ENCODE measurements at places on chromosomes 3 and 15.

- no peak for DNase-seq
These were observed 46.2 kb downstream of the SLC25A26 start for GRCh38 chr3:66267031-66267430.

GRCh38 chr3:75396316-75396802, 267.8 kb upstream of the FRG2C start:
- DNase-seq, result no peak

- DNase-seq, result no peak
These were observed 3.7 kb downstream of the SETMAR start for GRCh38 chr3:4306860-4307259.

DNA sequence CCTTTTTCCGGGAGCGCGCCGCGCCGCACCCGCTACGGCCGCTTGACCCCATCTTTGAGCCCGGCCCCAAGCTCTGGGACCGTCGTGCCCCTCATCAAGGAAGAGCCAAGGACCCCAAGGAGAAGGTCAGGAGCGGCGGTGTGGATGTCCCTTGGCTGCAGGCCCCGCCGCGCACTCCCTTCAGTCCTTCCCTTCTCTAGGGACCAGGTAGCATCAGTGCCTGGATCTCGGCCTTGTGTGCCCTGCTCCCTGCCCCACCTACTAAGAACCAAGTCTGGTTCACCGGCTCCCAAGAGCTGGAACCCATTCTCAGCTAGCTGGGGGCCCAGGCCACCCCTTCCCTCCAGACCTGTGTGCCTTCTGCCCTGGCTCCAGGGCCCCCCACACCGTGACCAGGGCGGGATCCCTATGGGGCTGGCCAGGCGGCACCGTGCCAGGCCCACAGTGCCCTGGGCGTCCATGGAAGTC, 69.3 kb upstream of the CGNL1 start:
- no peak for DNase-seq

DNA sequence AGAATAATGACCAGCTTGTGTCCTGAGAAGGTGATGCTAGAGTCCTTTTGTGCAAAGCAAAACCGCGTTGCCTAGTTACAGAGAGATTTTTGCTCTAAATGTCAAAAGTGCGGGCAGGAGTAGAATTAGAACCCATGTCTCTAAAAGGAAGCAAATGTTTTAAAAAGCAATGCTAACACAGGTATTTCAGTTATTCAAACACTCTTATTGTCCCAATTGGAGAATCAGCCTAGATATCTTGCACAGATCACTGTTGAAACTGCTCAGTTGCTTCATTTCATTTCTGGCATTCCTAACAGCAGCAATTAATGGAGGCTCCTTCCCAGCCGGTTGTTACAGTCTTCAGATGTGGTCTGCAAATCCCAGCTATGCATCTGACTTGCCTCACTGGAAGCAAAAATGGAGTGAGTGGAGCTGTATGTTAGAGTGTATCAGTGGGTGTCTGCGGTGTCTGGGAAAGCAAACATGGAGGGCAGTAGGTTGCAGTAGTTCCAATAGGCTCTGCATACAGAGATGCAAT, 55.6 kb upstream of the SEMA6D start:
- DNase-seq, result no peak

DNA sequence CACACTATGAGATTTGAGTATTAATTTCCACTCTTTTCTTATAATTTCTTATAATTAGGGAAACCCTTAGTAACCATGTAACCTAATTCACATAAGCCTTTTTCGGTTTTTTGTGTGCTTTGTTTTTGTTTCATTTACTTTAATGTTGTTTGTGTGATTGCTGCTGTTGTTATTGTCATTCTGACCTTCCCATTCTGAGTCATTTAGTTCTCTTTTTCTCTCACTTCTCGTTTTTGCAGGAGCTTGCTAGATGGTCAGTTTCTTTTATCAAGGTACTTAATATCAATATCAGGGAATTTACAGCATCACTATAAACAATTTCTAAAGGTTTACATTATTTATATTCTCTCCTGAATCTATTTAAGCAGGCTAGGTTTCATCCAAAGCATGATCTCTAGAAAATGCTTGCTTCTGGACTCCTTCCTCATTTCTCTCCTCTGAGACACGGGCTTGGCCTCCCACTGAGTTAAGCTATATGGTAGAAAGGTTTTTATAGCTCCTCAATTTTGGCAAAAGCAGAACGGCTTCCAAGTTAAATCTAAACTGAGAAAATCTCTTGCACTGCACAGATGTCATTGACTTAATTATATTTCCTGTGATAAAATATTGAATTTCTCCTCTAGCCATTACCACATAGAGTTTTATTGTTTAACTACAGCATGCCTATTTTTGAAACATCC, 534.2 kb downstream of the NSUN3 start:
- DNase-seq, result no peak

DNA sequence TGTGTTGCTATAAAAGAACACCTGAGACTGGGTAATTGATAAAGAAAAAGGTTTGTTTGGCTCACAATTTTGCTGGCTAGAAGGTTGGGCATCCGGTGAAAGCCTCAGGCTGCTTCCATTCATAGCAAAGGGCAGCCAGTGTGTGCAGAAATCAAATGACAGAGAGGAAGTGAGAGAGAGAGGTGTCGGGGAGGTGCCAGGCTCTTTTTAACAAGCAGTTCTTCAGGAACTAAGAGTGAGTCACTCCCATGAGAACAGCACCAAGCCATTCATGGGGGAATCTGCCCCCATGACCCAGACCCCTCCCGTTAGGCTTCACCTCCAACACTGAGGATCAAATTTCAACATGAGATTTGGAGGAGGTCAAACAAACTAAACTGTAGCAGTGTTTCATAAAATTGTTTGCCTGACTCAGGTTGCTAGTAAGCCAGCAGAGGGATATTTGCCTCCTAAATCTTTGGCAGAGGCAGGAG, 4.5 kb upstream of the PARP15 start:
- DNase-seq, result no peak

DNA sequence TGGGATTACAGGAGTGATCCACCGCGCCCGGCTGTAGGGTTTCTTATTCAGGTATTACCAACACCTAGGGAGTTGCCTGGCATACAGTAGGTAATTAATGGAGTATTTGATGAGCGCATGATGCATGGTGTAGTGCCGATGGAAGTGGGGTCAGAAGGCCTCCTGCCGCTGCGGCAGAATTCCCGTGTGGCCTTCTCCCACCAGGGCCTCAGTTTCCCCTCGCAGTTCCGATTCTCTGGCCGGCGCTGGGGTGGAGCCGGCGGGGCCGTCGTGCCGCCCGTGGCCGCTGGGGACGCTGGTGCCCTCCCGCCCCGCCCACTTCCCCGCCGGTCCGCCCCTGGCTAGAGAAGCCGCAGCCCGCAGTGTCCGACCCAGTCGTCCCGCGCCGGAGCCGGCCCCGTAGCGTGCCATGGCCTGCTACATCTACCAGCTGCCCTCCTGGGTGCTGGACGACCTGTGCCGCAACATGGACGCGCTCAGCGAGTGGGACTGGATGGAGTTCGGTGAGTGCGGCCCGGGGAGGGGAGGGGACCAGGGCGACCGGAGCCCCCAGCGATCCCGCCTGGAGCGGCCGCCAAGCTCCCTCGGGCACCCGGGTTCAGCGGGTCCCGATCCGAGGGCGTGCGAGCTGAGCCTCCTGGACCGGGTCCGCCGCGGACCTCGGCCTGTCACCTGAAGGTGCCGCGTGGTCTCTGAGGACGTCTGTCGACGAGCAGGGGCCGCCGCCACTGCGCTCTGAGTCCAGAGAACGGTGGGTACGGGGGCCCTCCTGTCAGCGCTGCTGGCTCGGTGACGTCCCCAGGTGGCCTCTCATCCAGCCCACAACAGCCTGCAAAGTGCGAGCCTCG, at the start of gene IRAK2:
IRAK2 (plus strand) TSS at position 374 of the 848 bp plus-strand sequence; CDS start at position 410, 36 bp downstream.
- peak; percentile 55 for DNase-seq

DNA sequence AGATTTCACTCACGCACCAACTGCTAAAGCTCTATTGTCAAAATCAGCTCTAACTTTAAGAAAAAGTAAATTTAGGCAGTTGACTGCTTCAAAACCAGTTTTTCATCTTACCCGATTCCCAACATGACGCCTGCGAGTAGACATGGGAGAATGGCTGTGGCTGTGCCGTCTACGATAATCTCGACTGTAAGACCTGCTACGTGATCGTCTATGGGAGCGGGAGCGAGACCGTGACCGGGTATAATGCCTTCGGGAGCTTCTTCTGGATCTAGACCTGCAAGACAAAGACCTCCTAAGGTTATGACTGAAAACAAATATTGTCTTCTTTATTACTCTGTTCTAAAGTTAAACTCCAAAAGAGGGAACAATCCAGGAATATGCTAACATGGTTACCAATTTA, 12.5 kb downstream of the TRA2B start:
- peak; percentile 43 for DNase-seq

DNA sequence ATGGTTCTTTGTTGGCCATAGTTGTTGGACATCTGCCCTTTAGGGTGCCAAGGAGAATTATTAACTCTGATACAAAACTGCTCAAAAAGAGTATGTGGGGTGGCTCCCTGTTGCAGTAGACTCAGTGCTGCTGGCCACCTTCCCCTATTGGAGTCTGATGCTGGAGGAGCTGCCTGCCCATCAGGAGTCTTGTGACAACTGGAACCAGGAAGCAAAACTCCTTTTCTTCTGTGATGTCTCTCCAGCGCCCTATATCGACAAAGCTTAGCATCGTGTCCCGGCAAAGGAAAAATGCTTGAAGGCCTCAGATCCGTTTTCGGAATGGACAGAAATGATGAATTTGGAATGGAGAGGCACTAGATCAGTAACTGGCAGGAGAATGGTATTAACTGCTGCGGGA, 23.5 kb downstream of the PAK2 start:
- no peak for DNase-seq

- DNase-seq, result no peak
These were observed 54.9 kb upstream of the SLC7A14 start for GRCh38 chr3:170640737-170641171.

GRCh38 chr15:24898715-24899272, 56.0 kb upstream of the SNRPN start:
- no peak for DNase-seq

DNA sequence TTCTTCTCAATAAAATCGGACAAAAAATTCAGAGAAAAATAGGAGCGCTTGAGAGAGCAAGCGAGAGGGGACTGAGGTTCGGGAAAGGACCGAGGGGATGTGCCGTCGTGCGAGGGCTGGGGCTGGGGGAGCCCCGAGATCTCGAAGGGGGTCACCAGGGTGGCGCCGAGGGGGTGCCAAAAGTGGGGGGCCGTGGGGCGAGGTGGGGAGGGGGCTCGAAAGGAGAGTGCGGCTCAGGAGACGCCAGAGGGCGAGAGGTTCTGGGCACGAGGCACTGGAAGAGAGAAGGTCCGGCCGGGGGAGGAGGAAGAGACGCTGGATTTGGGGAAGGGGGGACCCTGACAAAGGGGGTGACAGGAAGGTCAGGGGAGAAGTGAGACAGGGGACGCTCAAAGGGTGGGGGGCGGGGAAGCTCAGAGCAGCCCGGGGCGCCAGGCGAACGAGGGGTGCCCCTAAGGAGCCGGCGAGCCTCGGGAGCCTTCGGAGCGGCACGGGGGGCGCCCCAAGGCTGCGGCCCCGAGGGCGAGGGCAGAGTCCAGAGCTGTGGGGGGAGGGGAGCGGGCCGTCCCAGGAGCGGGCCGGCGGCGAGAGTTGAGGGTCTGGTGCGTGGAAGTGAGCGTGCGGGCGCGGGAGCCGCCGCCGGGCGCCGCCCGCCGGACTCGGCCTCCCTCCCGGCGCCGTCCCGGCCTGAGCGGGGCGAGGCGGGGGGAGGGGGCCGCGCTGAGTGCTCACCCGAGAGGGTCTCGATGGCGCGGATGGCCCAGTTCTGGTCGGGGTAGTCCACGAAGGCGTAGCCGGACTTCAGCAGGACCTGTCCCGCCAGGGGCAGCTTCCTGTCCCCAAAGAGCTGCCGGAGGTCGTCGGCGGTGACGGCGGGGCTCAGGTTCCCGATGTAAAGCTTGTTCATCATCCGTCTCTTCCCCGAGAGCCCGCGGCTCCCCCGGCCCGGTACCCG, 514 bp downstream of the IGF2BP2 start:
- peak; percentile 35 for DNase-seq

DNA sequence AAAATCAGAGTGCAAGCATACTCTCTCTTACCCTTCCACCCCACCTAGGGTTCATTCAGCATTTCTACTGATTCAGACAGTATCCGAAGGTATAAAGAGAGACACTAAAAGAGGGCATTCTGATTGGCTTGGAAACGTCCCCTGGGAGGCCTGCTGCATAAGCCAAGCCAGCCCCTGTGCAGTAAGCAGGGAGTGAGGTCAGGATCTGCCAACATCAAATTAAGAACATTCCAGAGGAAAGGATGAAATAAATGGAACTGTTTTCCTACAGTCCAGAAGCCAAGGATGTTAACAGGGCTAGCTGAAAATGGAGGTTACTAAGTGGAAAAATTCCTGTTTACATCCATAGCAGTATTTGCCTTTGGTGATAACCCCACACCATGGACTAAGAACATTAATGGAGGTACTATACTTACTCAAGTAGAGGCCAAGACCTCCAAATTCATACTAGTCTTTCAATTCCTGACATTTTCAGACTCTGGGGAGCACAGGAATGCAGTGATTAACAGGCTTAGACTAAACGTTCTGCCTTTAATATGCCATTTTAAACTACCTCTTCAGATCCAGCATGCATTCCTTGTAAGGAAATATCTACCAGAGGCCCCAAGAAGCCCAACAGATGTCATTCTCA, 34.5 kb downstream of the NPTN start:
- no peak for DNase-seq

DNA sequence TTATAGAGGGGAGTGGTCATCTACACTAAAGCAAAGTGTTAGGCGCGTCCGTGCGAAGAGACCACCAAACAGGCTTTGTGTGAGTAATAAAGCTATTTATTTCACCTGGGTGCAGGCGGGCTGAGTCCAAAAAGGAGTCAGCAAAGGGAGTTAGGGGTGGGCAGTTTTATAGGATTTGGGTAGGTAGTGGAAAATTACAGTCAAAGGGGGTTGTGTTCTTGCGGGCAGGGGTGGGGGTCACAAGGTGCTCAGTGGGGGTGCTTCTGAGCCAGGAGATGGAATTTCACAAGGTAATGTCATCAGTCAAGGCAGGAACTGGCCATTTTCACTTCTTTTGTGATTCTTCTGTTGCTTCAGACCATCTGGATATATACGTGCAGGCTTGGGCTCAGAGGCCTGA, 47.1 kb downstream of the OIP5 start:
- DNase-seq, result no peak

- DNase-seq, result no peak
These were observed 28.9 kb upstream of the KLHL6 start for GRCh38 chr3:183584246-183584913.

DNA sequence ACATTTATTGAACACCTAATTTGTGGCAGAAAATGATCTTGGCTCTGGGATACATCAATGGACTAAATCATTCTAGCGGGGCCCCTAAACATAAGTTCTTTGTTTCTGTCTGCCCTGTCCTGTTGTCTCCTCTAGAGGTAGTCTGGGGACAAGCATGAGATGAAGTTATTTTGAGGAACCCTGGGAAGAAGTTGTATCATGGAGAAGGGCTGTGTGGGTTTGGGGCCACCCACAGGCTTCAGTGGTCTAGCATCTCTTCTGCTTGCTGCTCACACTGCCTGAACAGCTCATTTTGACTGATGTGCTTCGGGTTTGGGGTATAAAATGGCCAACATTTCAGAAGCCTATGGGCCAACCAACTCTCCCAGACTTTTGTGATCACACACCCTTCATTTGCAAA, 50.3 kb upstream of the OSBPL11 start:
- DNase-seq, result no peak

GRCh38 chr3:161208931-161209330, 12.2 kb upstream of the NMD3 start:
- DNase-seq, result no peak

GRCh38 chr3:124260206-124260915, 268.4 kb upstream of the ROPN1 start:
- no peak for DNase-seq

- peak; percentile 21 for DNase-seq
These were observed 5.0 kb upstream of the AP3S2 start for GRCh38 chr15:89898614-89899294.
